Heart right ventricle (tissue), 16 donors: ENCODE measurements at places on chromosomes 4 and X.

DNA sequence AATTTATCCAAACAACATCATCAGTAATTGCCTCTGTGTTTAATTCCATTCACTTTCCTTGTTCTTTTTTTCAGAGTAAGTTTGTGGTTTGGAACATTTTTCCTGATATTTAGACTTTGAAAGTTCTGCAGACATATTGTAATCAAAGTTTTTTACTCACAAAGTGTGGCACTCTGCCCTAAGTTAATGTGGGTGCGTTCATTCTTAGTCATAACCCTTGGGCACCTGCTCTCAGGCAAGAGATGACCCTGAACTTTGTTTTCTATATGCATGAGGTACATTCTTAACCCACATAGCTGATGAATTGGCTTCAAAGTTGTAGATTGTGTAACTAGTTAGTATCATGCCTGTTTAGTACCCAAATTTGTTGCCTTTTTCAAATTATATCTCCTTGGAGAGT is 424.3 kb downstream of the GRXCR1 start:
- DNase-seq, result no peak

DNA sequence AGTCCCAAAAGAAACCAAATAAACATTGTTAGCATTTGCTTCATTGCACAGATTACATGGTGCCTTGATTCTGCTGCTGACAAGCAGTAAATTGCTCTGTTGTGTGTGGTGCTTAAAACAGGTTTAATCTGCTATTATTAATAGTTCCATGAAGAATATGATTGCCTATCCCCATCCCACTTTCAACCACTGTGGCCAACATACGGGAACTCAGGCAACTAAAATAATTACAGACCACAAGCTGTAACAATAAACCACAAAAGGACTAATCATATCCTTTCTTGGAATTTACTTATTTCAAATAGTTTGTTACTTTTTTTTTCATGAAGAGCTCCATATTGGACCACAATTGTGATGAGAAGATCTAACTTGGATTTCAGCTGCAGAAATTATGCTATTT is 131.5 kb downstream of the PACRGL start:
- DNase-seq, result no peak

DNA sequence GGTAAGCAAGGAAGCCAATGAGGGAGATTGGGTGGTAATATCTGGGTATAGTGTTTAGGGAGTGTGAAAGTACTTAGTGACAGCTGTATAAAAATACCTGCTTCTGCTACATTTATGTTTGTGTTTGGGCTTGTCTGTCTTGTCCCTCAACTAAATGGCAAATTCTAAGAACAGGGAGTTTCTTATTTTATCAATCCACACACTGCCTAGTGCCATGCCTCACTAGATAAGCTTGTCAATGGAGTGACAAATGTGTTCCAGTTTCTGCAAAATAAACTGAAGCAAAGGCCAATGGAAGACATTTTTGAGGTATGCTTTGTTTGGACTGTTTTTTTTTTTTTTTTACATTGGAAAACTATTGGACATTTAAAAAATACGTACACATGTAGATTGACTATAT is 418.0 kb downstream of the SH2D1A start:
- DNase-seq, result no peak

GRCh38 chr4:128513664-128514484 is 226.3 kb upstream of the PGRMC2 start:
- no peak for DNase-seq

DNA sequence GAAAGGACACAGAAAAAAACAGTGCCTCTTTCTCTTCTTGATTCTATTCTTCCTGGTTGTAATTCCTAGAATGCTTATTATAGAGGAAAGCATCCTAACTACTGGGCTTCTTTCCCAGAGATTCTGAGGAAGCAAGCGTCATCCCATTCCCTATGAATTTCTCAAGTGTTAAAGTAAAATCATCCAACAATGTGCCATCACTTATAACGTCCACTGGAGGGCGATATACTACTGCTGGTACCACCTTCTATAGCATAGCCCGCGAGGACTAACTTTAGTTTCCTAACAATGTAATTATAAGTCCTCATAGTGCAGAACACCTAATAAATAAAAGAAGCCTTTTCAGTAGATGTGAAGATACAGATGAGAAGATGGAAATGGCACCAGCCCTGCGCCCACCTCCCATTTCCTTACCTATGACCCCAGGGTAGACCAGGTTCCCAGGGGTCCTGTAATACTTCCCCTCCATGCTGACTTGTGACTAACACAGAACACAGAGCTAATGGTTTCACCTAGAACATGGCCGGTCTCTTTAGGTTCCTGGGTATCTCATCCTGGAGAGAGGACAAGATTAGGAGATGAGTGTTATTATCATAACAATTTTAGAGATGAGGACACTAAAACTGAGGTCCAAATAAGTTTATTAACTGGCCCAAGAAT is 4.2 kb downstream of the CENPVL3 start:
- no peak for DNase-seq

GRCh38 chr4:188869581-188869980 is 730.3 kb downstream of the TRIML1 start:
- DNase-seq, result no peak

- no peak for DNase-seq
Measured at GRCh38 chr4:151259752-151260151, 17.2 kb upstream of the PRSS48 start.

- DNase-seq, result no peak
Measured at GRCh38 chrX:154490021-154490413, 412 bp downstream of the SLC10A3 start.

- DNase-seq, result no peak
Measured at GRCh38 chr4:187166886-187167512, 443.3 kb upstream of the FAT1 start.

DNA sequence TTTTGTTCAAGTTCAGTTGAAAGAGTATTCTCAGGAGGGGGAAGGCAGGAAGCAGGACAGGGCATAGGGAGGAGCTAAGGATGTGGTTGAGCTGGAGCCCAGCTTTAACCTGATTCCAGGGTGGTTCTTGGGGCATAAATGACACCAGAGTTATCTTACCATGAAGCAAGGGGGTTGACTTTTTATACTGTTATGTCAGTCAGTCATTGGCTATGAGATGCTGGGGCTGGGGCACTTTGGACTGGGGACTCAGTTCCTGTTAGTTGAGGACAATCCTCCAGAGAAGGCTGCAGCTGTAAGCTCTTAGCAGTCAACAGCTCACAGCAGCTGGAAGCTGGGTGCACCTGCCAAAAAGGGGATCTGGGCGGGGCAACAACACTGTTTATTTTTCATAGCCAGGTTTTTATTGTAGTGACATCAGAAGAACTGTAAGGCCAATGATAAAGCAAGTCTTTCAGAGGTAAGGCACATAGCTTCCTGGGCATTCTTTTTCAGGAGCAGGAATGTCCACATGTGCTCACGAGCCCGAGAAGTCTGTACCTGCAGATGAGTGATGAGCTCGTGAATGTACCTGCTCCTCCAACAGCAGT is 78.5 kb downstream of the MID1IP1 start:
- DNase-seq, result peak; percentile 24

DNA sequence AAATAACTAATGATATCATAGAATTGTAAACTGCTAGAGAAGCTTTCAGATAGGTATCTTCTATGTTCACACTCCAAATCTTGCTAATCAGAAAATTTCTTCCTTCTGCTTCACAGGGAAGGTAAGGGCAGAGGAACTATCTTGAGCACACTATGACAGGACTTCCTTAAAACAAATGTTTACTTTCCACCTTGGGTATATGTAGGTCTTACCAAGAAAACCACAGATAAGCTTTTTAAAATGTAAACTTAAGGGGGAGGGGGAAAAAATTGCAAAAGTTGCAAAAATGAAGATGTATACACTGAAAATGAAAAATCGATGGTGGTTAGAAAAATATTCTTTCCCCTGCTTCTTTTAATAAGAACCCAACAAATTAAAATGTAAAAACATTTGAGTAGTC is 30.9 kb downstream of the YTHDC1 start:
- DNase-seq, result no peak

DNA sequence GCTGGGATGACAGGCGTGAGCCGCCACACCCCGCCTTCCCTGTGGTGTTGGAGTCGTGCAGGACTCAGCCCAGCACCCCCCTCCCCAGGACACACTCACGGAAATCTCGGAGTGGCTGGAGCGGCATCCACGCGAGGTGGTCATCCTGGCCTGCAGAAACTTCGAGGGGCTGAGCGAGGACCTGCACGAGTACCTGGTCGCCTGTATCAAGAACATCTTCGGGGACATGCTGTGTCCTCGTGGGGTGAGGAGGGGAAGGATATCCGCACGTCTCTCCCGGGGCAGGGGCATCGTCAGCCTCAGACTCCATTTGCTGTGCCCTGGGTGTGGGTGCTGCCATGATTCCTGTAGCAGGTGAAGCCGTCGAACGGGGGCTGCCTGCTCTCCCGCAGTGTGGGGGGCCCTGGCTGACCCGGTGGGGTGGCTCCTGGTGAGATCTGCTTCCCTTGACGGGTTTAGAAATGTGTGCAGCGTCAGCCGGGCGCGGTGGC is 10.3 kb downstream of the PLCXD1 start:
- no peak for DNase-seq

DNA sequence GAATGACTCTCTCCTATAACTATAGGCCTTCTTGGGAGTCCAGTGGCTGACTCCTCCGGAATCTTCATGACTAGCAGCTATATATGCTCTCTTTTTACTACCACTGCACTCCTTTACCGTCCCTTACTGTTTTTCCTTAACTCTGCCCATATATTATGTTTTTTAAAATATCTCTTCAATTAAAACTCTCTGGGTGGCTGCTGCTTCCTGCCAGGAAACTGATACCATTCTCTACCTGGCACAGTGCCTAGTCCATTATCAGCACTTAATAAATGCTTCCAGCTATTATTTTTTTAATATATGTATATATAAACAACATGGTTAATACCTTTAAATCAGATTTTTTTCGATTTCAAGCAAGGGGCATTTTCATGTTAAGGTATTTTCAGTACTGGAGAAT is 136.6 kb upstream of the FAM47B start:
- DNase-seq, result no peak

DNA sequence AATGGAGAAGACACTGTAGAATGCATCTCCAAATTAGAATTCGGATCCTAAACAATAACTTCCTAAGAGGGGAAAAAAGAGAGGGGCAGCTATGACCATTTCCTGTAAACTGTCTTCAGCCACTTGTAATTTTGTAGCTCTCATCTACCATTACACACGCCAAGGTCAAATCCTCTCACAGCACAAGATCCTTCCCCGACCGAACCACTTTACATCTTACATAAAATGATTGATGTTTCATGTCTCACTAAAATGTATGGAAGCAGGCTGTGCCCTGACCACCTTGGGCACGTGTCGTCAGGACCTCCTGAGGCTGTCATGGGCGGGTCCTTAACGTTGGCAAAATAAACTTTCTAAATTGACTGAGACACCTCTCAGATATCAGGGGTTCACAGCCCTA is 24.1 kb upstream of the PBDC1 start:
- DNase-seq, result peak; percentile 21

GRCh38 chr4:3323071-3323481 is 30.3 kb downstream of the RGS12 start:
- no peak for DNase-seq

DNA sequence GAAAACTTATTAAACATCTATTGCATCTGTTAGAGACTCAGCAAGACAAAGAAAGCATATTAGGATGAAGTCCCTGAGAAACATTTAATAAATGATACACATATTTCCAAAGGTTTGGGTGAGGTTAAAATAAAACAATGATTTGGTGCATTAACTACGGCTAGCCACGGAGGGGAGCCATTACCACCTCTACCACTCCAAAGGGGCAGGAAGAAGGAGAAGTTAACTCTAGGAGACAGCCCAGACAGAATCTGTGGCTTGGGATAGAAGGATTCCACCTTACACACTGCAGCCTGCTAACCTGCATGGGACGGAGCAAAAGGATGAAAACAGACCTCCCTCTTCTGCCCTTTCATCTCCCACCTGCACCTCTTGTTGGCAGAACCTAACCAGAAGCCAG is 189.1 kb upstream of the C1QTNF7 start:
- no peak for DNase-seq

- DNase-seq, result no peak
Measured at GRCh38 chrX:49210406-49210805, 10.4 kb upstream of the SYP start.

GRCh38 chr4:152342293-152342692 is 193.6 kb downstream of the FBXW7 start:
- DNase-seq, result no peak
